ENCODE measurements at places on chromosomes 1 and 21.

- no peak for DNase-seq
These were observed 81.5 kb upstream of the UBE2U start for GRCh38 chr1:64121766-64122385.

- no peak for DNase-seq
These were observed 790 bp downstream of the RPS8 start for GRCh38 chr1:44775930-44776729.

DNA sequence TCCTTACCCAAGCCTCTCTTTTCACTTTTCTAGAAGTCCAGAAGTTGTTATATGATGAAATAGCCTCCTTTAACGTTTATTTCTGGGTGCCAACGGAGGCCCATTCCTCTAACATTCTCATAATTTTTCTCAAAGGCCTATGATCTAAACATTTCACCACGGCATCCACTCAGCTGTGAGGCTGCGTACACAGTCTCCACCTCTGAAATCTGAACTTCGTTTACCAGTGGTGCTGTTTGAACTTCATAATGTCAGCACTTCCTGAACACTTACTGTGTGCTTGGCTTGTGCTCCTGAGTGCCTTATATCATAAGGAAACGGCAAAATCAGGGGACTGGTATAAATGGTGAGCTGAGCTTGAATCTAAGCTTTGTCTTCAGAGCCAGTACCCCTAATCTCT is 12.0 kb upstream of the RBP7 start:
- no peak for DNase-seq

DNA sequence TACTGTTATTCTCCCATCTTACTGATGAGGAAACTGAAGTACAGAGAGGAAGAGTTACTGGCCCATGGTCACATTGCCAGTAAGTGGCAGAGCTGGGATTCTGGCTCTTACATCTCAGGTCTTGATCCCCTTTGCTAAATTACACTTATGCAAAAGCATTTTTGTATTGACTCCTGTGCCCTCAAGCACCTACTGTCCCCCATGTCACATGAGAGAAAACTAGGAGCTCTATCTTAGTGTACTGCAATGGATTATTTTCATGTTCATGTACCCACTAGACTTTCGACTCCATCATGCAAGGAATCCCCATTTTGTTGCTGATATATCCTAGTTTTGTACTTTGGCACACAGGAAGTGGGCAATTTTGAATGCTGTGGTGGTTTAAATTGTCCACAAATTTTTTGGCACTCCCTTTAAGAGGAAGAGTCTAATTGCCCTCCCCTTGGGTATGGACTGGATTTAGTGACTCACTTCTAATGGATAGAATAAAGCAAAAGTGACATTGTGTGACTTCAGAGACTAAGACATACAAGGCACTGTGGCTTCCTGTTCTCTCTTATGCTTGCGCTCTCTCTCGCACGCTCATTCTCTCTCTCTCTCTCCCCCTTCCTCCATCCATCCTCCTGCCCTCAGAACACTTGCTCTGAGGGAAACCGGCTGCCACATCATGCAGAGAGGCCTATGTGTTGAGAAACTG is 43.5 kb upstream of the JAK1 start:
- DNase-seq = no peak

- peak; percentile 65 for DNase-seq
These were observed at the start of gene CD247 for GRCh38 chr1:167518331-167518700. Gene CD247 (minus strand): TSS chr1:167518529. CDS start chr1:167518465, 64 bp downstream.

- DNase-seq = no peak
These were observed 6.1 kb upstream of the PTBP2 start for GRCh38 chr1:96715482-96715881.

- no peak for DNase-seq
These were observed at the start of gene DNAJC6 for GRCh38 chr1:65309304-65310077. Gene DNAJC6 (plus strand): TSS chr1:65309543. CDS start chr1:65309746, 203 bp downstream.

GRCh38 chr1:6785318-6785727 is at the start of gene CAMTA1:
Gene CAMTA1 (plus strand): TSS chr1:6785454. CDS start chr1:6785531, 77 bp downstream.
- no peak for DNase-seq

- no peak for DNase-seq
These were observed 23.3 kb downstream of the SHISA4 start for GRCh38 chr1:201911826-201912571.

DNA sequence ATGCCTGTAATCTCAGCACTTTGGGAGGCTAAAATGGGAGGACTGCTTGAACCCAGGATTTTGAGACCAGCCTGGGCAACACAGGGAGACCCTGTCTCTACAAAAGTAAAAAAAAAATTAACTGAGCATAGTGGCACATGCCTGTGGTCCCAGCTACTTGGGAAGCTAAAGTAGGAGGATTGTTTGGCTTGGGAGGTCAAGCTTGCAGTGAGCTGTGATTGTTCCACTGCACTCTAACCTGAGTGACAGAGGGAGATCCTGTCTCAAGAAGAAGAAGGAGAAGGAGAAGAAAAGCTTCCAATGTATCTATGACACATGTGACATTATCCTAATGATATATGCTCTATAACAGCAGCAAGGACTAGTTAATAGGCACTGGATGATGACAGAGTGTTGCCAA is 20.1 kb upstream of the ARHGAP29 start:
- no peak for DNase-seq

DNA sequence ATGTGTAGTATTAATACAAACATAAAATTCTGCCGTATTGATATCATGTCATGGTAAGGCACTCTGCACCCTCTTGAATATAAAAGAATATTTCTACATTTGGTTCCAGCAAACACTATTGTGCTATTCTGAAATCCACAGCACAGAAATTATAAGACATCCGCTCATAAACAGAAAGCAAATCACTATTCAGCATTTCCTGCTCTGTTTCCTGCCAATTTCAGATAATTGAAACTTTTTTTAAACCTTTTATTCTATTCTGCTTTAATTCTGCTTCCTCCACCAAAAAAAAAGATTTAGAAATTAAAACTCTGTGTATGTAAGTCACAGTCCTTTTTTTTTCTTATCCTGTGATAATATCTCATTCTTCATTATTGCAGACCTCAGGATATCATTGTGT is 39.6 kb upstream of the PLEKHO1 start:
- DNase-seq = no peak

- DNase-seq = no peak
These were observed 105.4 kb upstream of the LBR start for GRCh38 chr1:225533238-225533637.

- no peak for DNase-seq
These were observed 372.0 kb upstream of the DAB1 start for GRCh38 chr1:57795886-57796285.

DNA sequence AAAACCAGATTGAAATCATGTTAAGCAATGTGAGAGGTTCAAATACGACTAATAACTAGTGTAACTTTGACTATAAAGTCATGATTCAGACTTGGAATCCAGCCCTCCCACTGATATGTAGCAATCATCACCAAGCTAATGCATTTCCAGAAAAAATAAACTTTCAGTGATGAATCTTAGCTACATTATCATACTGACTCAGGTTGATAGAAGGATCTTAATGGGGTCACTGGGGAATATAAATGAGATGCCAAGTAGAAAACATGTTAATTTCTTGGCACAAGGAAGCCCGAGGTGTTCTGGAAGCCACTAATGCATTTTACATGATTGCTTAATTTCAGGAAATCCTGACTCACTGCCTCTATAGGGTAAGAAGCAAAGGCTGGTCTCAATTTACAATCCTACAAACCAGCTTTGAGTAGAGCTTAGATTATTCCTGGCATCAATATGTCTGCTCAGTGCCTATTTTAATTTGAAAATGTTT is 67.7 kb downstream of the SELENOF start:
- DNase-seq = no peak

DNA sequence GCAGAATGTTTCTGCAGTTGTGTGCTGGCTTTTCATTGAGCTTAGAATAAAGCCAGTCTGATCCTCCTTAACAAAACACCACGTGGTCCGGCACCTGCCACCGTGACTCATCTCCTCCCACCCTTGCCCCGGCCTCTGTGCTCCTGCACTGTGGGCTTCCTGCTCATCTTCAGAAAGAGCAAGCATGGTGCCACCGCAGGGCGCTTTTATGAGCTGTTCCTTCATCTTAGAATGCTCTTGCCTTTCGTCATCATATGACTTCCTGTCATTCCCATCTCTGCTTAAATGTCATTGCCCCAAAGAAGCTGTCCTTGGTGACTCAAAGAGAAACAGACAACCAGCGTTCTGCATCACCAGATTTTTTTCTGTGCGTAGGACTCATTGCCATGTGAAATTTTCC is 117.8 kb downstream of the HHAT start:
- DNase-seq = no peak

- DNase-seq = no peak
These were observed 18.7 kb upstream of the F5 start for GRCh38 chr1:169604781-169605560.

DNA sequence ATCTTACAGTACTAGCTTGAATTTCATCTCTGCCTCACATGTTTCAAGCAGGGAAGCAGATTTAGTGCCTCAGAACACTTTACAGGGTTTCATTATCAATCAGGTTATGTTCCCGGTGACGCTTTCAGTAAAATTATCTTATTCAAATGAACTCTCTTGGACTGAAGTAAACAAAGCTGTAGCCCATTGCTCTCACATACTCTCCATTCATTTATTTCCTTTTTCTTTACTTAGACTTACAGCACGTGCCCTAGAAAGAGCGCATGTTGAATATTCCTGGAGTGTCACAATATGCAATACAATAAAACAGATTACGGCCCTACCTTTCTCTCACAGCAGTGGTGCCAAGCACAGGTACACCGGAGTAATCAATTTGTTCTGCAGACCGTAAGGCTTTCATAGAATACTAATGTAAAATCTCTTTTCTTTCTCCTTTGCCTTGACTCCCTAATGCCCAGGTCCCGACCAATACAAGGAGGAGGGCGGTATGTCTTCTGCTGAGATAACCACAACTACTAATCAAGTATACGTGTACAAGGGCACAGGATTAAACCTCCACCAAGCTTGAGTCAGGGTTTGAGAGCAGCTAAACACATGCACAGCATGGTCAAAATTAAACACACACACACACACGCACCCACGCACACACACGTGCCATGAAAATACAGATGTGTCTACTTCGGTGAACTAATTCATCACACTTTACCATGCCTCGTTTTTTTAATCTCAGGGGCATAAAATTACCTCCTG is 62.8 kb downstream of the NRIP1 start:
- DNase-seq = no peak

DNA sequence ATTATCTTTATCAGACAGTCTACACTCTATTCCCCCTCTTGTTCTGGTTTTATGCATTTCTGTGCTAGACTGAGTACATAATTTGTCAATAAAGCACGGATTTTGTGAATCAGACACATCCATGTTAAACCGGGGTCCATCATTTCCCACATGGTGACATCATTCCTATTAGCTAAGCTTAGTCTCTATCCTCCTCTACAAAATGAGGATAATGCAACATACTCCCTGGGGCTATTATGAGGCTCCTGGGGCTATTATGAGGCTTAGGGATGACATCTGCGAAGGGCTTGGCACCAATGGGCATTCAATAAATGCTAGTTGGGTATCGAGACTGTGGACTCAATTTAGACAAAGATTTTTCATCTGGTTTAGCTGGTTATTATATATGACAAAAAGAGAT is 25.1 kb upstream of the APP start:
- DNase-seq = no peak

DNA sequence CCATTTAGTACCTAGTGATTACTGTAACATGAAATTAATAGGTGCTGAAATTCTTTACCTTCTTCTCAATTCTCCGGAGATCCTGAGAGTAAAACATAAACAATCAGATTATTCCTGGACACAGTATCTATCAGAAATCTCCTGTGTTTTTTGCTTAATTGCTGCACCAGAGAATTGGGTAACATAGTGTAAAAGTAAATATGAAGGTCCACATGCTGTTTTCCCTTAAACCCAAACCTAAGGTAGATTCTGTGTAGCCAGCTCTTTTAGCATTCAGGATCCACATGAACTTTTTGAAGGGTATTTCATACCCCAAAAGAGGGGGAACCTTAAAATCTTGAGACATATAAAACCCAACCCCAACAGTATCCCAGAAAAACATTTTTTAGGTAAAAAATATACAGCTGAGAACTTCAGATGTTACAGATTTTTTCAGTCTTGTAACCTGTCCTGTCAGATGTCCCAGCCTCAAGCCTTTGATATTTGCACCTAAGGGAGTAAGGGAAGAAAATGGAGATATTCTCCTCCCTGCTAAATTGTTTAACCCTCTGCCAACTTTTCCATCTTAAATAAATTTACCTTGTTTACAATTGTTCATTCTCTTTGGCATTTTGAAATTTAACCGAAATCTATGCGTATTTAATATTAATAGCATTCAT is 11.2 kb downstream of the ODR4 start:
- no peak for DNase-seq

GRCh38 chr1:203668401-203668800 is 41.8 kb downstream of the ATP2B4 start:
- no peak for DNase-seq

DNA sequence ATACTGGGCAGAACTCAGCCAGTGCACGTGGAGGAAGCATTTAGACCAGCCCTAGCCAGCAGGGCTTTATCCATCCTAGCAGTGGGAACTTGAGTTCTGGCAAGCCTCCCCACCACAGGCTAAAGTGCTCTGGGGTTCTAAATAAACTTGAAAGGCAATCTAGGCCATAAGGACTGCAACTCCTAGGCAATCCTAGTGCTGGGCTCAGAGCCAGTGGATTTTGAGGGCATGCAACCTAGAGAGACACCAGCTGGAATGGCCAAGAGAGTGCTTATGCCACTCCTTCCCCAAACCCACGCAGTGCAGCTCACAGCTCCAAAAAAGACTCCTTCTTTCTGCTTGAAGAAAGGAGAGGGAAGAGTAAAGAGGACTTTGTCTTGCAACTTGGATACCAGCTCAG is 70.5 kb upstream of the APOBEC4 start:
- no peak for DNase-seq

Measured in vagina (tissue), 2 donors.